ENCODE measurements at places on chromosomes 1 and 21. TPM values are rescaled to one million over a fixed set of nuclear protein-coding genes. Genes with fewer than 3 reads are reported as not detected.

Gene KCNA2
- 0.25 TPM for total RNA-seq

DNA sequence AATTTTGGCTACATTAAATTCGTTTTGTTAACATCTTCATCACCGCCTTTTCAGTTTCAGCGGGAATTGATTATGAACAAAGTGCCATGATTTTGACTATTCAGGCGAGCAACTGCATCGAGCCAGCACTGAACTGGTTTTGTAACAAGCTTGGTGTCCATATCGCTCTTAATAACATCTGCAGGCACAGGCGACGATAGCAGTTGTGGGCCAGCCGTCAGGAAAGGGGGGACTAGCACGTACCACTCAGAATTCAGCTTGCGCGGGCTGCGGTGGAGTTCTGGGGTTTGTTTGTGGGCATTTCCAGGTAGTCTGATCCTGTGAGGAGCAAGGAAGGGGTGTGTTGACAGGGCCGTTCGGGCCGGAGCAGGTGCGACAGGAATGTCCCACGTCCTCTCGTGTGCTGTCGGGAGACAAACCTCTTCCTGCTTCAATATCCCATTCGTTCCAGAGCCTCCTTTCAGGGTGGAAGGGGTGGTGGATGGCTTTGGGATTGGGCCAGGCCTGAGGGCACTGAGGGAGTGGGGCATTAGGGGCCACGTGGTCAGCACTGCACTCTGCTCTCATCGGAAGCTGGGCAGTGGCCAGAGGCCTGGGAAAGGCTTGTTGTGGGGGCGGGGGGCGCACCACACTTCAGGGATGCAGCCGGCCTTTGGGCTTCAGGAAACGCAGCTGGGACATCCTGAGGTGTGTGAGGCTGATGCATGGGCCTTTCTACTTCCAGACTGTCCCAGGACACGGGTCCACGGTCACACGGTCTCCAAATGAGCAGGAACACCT lies 39.1 kb downstream of the SKI start:
- no peaks in the 10 kb centered on the region for H3K36me3 ChIP-seq
- no peak for DNase-seq
- no peak overlapping the region for H3K27ac ChIP-seq
- peaks cover 33% of the 10 kb centered on the region for H3K4me1 ChIP-seq
- H3K27me3 ChIP-seq, result no peaks in the 10 kb centered on the region
- no peak overlapping the region for H3K4me3 ChIP-seq

Gene PALMD
- total RNA-seq, result 32.2 TPM

GRCh38 chr1:53807916-53808315 lies 30.2 kb downstream of the NDC1 start:
- no peaks in the 10 kb centered on the region for H3K4me1 ChIP-seq
- no peaks in the 10 kb centered on the region for H3K27me3 ChIP-seq
- H3K36me3 ChIP-seq, result peaks cover 2% of the 10 kb centered on the region
- H3K4me3 ChIP-seq, result no peak overlapping the region

Gene ERG
- total RNA-seq, result 30.3 TPM

Gene OR2G6
- total RNA-seq, result not detected

GRCh38 chr1:6743189-6744101 lies 41.8 kb upstream of the CAMTA1 start:
- H3K36me3 ChIP-seq, result no peaks in the 10 kb centered on the region
- DNase-seq, result peak; percentile 72
- H3K27me3 ChIP-seq, result no peaks in the 10 kb centered on the region
- peak overlapping the region; percentile 76 for H3K27ac ChIP-seq
- no peaks in the 10 kb centered on the region for H3K4me1 ChIP-seq
- no peak overlapping the region for H3K4me3 ChIP-seq

DNA sequence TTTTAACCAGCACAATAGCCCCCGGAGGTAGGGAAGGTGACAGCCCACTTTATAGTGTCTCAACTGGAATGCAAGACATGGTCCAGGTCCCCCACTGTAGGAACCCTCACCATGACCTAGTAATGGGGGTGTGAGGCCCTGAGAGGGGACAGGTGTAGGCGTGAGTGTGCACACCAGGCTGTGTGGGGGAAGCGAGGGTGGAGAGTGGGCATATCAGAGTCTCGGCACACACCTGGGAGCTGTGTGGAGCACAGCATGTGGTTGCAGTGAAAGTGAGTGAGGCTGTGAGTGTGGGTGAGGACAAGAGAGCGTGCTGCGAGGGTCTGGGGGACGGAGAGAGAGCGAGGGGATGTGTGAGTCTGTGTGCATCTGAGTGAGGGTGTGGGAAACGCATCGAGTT lies 17.1 kb upstream of the RSPO1 start:
- no peaks in the 10 kb centered on the region for H3K4me1 ChIP-seq
- no peak for DNase-seq
- H3K36me3 ChIP-seq, result no peaks in the 10 kb centered on the region
- no peak overlapping the region for H3K27ac ChIP-seq

GRCh38 chr1:117150316-117150715 lies 28.8 kb upstream of the TRIM45 start:
- no peaks in the 10 kb centered on the region for H3K27me3 ChIP-seq
- H3K36me3 ChIP-seq, result no peaks in the 10 kb centered on the region

- H3K27me3 ChIP-seq, result no peaks in the 10 kb centered on the region
- H3K4me3 ChIP-seq, result no peak overlapping the region
- peaks cover 14% of the 10 kb centered on the region for H3K4me1 ChIP-seq
Observed at GRCh38 chr1:109151146-109151990, 37.5 kb downstream of the ELAPOR1 start.

- no peak overlapping the region for H3K4me3 ChIP-seq
- no peak overlapping the region for H3K27ac ChIP-seq
- H3K4me1 ChIP-seq, result no peaks in the 10 kb centered on the region
- H3K36me3 ChIP-seq, result no peaks in the 10 kb centered on the region
Observed at GRCh38 chr1:160658162-160658813, 11.4 kb upstream of the SLAMF1 start.

Measured in lung (tissue), 17 donors.